AML-193 (cell line): ENCODE measurements at places on chromosomes 2 and 18.

GRCh38 chr2:197885587-197885986 lies 81.2 kb downstream of the PLCL1 start:
- DNase-seq, result no peak

DNA sequence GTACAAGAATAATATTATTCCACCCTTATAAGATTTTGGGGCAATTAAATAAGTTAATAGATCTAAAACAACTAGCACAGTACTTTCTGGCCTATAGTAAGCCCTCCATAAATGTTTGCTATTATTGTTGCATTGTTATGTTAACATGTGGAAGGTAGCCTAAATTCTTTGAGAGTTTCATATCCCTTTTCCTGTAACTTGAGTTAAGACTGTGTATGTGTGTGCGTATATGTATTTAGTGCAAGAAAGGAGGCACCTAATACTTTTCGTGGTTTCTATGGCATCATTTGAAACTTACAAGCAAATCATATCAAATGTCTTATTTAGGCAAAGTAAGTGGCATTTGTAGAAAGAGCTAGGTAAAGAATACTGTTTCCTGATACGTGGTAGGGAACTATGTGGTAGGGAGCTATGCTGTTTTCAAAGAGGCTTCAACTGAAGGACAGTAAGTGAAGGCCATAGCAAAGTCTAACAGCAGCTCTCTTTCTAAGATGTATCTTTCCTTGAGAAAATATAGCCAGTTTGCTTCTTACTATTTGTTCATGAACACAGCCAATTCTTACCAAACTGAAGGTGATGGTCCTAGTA lies 36.8 kb upstream of the C2orf74 start:
- no peak for DNase-seq

GRCh38 chr18:34866739-34867138 lies 156.6 kb downstream of the DTNA start:
- DNase-seq, result no peak

GRCh38 chr2:241901500-241902351 lies 32.2 kb downstream of the RTP5 start:
- DNase-seq, result no peak

- no peak for DNase-seq
These were observed 694.8 kb upstream of the SLC39A10 start for GRCh38 chr2:194962254-194962653.

DNA sequence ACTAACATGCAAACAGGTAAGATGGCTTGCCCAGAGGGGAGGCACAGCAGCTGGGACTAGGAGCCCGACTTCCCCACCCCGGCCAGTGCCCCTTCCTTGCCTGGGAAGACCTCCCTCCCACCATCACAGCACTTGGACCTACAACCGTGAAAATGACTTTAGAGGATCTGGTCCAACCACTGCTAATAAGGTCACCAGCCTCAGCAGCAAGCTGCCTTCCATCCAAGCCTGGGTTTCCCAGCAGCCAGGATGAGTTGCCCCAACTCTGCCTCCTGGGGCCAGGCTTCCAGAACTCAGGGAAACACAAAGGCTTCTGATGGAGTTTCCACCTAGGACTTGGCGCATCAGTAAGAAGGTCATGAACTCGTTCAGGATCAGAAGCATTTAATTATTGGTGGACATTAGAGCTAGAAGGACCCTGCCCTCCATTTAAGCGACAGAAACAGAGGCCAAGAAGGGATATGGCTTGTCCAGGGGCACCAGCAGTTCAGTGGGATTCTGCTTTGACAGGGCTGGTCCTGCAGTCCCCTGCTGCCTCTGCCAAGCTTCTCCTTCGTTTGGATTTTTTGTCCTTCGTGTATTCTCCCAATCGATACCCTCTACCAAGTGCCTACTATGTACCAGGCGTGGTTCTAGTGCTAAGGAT lies 403.0 kb upstream of the ID2 start:
- DNase-seq, result no peak

DNA sequence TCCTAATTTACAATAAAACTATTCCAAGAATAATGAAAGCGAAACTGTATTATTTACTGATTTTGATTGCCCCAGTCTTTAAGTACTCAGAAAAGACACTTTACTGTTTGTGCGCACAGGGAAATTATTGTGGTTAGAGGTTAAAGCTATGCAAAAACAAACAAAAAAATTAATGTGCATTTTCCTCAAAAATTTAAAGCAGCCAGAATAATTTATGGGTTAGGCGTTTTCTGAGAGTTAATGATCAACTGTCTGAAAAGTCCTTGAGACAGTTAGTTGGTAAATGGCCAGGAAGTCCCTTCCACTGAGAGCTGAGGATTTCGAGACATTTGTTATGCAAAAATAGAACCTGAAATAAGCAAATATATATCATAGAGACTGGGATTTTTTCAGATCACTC lies 143.3 kb downstream of the IRS1 start:
- DNase-seq, result no peak

DNA sequence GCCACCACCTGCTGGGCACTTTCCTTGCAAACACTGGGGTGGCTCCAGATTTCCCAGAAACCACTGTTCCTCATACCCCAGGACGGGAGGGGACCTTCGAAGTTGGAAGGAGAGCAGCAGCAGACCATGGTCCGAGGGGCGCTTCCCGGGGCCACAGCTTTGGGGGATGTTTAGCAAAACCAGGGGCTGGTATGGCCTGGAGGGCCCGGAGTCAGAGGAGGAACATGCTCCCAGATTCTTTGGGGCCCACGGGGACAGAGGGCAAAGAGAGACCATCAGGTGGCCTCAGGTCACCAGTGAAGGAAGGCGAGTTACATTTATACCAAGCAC lies 25.3 kb downstream of the HS6ST1 start:
- DNase-seq, result no peak

DNA sequence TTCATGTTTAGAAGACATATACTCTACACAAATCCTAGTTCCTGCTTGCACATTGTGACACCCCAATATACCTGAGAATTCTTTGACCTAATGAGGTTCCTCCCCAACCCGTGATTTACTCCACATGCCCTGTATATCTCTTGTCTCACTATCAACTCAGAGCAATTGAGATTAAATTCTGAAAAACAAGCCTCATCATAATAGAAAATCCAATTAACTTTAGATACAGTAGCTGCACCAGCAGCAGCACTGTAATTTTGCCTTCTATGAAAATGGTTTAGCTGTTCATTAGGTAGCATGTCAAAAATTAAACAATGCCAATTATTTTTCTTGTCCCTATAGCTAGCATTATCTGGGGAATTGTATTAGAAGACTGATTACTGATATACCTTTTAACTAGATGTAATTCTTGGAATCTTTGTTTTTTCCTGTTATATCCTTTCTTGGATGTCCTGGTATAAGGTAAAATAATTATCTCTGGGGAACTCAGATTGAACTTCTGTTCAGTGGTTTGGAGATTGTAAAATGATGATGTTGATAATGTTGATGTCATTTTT lies 218.9 kb upstream of the TANK start:
- DNase-seq, result no peak

DNA sequence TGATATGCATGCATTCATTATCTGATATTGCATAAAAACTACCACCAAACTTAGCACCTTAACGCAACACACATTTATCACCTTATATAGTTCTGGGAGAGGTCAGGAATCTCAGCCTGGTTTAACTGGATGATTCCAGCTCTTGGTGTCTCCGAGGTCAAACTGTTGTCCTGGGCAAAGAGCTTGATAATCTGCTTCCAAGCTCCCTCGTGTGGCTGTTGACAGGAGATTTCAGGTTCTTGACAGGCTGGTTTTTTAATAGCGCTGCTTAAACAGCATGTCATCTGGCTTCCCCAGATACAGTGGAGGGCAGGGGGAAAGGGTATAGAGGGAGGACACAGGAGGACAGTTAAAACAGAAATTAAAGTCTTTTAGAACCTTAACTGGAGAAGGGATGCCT lies 785.0 kb downstream of the CNTNAP5 start:
- DNase-seq, result no peak

- DNase-seq, result no peak
These were observed 50.2 kb downstream of the CDH2 start for GRCh38 chr18:28126768-28127167.

DNA sequence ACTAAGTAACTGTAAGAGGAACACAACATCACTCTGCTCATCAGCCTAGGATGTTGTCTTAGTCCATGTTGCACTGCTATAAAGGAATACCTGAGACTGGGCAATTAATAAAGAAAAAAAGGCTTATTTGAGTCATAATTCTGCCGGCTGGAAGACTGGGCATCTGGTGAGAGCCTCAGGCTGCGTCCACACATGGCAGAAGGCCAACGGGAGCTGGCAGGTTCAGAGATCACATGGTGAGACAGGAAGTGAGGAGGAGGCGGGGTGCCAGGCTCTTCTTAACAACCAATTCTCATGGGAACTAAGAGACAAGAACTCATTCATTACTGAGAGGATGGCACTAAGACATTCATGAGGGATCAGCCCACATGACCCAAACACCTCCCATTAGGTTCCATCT lies 46.8 kb downstream of the EPG5 start:
- DNase-seq, result no peak

GRCh38 chr2:234952270-234953115 lies 676 bp downstream of the SH3BP4 start:
- no peak for DNase-seq
